ENCODE measurements at places on chromosomes 11 and 22. TPM values are rescaled to one million over a fixed set of nuclear protein-coding genes. Genes with fewer than 3 reads are reported as not detected.

CLMP gene
- 24.3 TPM for total RNA-seq

FGF3 gene
- total RNA-seq, result 0.15 TPM

SLC16A8 gene
- total RNA-seq, result not detected

GRM5 gene
- total RNA-seq, result not detected

LYVE1 gene
- 0.11 TPM for total RNA-seq

BTBD18 gene
- total RNA-seq, result not detected

IL18 gene
- not detected for total RNA-seq

CNIH2 gene
- 3.5 TPM for total RNA-seq

LRFN4 gene
- 62.5 TPM for total RNA-seq

RIC3 gene
- 5.9 TPM for total RNA-seq

OR10D3 gene
- not detected for total RNA-seq

ZNF280B gene
- total RNA-seq, result 2.9 TPM

APOL5 gene
- not detected for total RNA-seq

XBP1 gene
- 146 TPM for total RNA-seq

MLC1 gene
- total RNA-seq, result 0.14 TPM

OR51E1 gene
- total RNA-seq, result not detected

NLRP14 gene
- 0.07 TPM for total RNA-seq

MFNG gene
- 1.3 TPM for total RNA-seq

OR56A4 gene
- total RNA-seq, result not detected

OR51I1 gene
- total RNA-seq, result not detected

KCNJ1 gene
- total RNA-seq, result 0.07 TPM

ZFP91 gene
- 28.3 TPM for total RNA-seq

FOSL1 gene
- total RNA-seq, result 1.0 TPM

OR8J1 gene
- total RNA-seq, result not detected

MPZL3 gene
- total RNA-seq, result 0.42 TPM

CECR2 gene
- total RNA-seq, result 66.3 TPM

CRYAB gene
- 0.44 TPM for total RNA-seq

MYOD1 gene
- not detected for total RNA-seq

NXPE2 gene
- total RNA-seq, result not detected

DDTL gene
- total RNA-seq, result 4.2 TPM

CDC42EP2 gene
- 0.97 TPM for total RNA-seq

KRTAP5-10 gene
- total RNA-seq, result not detected

GLB1L2 gene
- total RNA-seq, result 3.7 TPM

THOC5 gene
- 58.1 TPM for total RNA-seq

CCDC87 gene
- total RNA-seq, result 0.67 TPM

RAG1 gene
- total RNA-seq, result 1.1 TPM

RRM1 gene
- total RNA-seq, result 147 TPM

PNPLA3 gene
- total RNA-seq, result 10.7 TPM

ROM1 gene
- 2.5 TPM for total RNA-seq

MYRF gene
- total RNA-seq, result 4.2 TPM

THAP7 gene
- total RNA-seq, result 49.1 TPM

ANKRD13D gene
- 32.2 TPM for total RNA-seq

PKDREJ gene
- total RNA-seq, result not detected

RPS3 gene
- total RNA-seq, result 2,298 TPM

KRTAP5-7 gene
- not detected for total RNA-seq

SOX10 gene
- total RNA-seq, result 3.7 TPM

SBF2 gene
- total RNA-seq, result 39.7 TPM

IPO7 gene
- total RNA-seq, result 147 TPM
